ENCODE measurements at places on chromosomes 12 and 14.

- no peak for DNase-seq
These were observed at the start of gene DHRS4 for GRCh38 chr14:23953464-23954278. Gene DHRS4, plus strand, starts transcription at chr14:23953770. Its CDS starts 19 bp downstream, at chr14:23953789.

DNA sequence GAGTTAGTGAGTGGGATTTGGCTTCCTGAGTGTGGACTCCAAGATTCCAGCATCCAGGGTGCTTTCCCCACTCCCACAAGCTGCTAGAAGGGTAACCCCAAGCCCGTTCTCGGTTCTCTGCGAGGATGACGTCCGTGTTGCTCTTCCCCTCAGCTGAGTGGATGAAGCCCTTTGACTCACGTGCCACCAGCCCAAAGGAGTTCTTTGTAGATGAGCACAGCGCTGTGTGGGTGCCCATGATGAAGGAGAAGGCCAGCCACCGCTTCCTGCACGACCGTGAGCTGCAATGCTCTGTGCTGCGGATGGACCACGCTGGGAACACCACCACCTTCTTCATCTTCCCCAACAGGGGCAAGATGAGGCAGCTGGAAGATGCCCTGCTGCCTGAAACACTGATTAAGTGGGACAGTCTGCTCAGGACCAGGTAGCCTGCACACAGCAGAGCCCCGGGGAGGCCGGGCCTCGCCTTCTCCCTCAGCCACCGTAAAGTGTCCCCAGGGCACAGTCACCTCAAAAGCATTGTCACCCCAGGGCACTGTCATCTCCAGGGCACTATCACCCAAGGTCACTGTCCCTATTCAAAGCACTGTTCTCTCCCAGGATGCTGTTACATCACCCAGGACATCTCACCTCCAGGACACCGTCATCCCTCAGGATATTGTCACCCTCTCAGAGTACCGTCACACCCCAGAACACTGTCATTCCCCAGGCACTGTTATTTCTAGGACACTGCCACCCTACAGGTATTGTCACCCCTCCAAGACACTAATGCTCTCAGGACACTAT, 31.3 kb downstream of the SERPINA3 start:
- DNase-seq, result no peak

GRCh38 chr14:60051721-60052221, 40.0 kb upstream of the PCNX4 start:
- no peak for DNase-seq

DNA sequence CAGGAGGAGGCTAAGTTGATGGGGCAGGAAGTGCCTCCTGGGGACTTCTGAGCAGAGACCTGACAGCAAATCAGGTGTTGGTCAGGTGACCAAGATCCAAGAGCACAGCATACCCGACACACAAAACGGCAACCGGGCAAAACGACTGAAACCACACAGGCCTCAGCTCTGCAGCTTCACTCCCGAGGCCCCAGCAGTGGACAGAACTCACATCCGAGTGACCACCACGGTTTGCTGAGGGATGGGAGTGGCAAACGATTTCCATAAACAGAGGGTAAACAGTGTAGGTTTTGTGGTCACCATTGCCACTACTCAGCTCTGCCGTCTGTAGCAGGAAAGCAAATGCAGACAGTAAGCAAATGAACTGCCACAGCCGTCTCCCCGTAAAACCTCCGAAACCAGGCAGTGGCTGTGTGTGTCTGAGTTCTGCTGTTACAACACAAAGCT, 14.4 kb downstream of the CHFR start:
- no peak for DNase-seq

DNA sequence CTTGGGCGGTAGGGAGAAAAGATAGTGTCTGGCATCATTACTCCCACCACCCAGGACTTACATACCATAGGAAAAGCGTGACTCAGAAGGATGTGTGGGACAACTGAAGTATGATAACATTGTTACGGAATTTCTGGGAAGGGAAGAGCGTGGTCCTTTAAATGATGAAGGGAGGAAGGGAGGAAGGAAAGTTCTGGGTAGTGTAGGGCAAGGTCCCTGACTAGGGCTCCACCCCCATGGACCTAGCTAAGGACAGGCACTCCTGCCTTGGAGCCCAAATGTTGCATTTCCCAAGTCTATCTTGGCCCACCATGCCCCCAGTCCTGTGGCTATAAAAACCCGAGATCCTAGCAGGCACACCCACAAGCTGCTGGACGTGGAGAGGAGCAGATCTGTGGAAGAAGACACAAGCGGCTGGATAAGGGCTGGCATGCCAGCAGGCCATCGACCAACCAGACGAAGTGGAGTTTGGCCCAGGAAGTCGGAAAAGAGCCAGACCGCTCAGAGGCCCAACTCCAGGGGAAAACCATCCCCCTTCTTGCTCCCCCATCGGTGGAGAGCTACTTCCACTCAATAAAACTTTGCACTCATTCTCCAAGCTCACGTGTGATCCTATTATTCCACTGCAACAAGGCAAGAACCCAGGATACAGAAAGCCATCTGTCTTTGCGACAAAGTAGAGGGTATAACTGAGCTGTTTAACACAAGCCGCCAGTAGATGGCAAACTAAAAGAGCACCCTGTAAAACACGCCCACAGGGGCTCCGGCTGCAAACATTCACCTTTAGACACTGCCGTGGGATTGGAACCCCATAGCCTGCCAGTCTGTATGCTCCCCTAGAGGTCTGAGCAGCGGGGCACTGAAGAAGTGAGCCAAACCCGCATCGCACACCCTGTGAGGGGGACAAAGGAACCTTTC, 23.0 kb upstream of the RAB21 start:
- DNase-seq, result no peak

GRCh38 chr12:123126294-123127181, 24.4 kb downstream of the PITPNM2 start:
- no peak for DNase-seq

GRCh38 chr12:127552838-127553237, 714.1 kb upstream of the TMEM132C start:
- no peak for DNase-seq
